ENCODE measurements at places on chromosomes 2 and 18.

- no peak for DNase-seq
Measured at GRCh38 chr18:808086-808485, 4.0 kb downstream of the YES1 start.

- DNase-seq, result no peak
Measured at GRCh38 chr2:10245661-10246060, 57.0 kb upstream of the HPCAL1 start.

DNA sequence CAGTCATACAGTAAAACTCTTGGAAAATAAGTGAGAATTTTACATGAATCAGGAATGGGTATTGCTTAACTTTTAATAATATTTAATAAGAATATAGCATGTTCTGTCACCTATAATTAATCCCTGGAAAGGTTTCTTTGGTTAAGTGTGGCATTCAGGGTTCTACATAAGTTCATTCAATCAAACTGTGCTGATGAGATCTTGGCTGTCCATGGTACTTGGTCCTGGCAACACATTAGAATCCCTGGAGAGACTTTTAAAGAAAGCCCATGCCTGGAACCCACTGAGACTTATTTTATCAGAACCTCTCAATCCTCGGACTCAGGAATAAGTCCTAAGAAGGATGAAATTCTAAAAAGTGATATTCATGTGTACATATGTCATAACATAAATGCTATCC lies 60.3 kb downstream of the CERKL start:
- no peak for DNase-seq

GRCh38 chr2:144115739-144116291 lies 404.1 kb downstream of the ZEB2 start:
- DNase-seq, result no peak

- DNase-seq, result no peak
Measured at GRCh38 chr2:217820091-217820819, 182.5 kb downstream of the TNS1 start.
